ENCODE measurements at places on chromosomes 5 and 9.

DNA sequence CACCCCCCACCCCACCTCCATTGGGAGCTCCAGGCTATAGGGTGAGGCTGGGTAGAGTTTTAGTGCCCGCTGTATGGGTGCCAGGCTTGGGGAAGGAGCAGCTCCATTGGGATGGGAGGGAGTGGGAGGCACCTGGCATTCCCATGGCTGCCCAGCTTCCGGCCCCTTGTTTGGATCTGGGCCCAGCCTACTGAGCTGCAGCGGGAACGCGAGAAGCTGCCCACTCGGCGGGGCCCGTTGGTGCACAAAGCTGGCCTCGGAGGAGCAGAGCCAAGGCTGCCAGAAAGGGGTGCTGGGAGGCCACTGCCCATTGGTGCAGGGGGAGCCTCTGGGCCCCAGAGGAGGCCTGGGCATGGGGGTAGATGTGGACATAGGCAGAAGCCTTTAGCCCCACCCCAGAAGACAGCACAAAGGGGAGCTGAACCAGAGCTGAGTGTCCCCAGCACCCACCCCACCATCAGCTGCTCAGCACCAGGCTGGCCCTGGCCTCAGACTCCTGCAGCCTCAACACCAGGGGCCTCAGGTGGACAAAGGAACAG lies 4.4 kb downstream of the LCN9 start:
- DNase-seq, result no peak

DNA sequence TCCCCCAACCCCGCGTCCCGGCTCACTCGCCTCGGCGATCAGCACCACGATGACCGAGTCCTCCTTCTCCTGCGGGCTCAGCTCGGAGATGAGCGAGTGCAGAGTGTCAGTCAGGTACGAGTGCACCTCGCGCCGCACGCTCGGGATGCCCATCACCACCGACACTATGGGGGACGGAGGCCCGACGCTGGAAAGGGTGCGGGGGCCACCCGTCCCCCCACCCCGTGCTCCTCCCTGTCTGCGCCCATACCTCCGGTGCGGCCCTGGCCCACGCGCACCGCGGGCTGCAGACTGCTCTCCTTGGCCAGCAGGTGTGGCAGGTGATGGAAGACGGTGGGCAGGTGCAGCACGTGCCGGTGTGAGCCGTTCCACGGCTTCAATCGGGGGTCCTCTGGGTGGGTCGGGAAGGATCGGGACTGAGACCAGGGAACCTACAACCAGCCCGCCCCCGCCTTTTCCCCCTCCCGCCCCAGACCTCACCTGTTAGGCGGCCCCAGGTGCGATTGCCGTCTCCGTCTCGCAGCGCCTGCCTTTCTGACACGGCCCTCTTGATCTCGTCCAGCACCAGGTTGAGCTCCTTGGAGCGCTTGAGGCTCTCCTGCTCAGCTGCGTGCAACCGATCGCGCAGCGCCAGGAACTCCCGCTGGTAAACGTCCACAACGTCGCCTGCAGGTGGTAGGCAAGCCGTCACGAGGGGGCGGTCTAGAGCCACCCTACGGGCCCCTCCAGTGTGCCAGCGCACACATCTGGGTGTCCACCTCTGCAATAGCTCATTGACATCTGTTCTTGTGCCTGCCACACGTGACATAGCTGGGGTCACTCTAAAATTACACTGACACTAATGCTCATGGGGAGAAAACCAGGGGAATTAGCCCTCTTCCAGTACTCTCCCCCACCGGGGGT lies 5.1 kb downstream of the MGAT4B start:
- no peak for DNase-seq

GRCh38 chr5:143569722-143570567 lies 166.5 kb upstream of the NR3C1 start:
- no peak for DNase-seq

GRCh38 chr5:65133477-65134110 lies 348.1 kb downstream of the ADAMTS6 start:
- DNase-seq, result peak; percentile 50

- DNase-seq, result no peak
These were observed 60.7 kb downstream of the HRH2 start for GRCh38 chr5:175718401-175719108.

DNA sequence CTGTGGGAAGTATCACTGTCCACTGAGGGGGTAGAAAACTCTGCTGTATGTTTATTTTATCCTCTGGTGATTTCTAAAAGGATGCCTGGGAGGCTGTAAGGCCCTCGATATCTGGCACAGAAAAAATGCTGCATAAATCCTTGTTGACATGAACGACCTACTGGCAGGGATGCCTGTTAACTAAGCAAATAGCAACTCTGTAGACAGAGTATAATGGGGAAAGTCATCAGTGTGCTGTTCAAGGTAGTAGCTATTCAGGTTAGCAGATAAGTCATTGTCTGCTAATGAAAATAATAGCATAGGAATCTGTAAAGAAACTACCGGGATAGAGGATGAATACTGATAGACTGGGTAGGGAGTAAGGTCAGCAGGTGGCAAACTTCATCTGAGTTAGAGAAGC lies 194.8 kb downstream of the TARS1 start:
- no peak for DNase-seq

DNA sequence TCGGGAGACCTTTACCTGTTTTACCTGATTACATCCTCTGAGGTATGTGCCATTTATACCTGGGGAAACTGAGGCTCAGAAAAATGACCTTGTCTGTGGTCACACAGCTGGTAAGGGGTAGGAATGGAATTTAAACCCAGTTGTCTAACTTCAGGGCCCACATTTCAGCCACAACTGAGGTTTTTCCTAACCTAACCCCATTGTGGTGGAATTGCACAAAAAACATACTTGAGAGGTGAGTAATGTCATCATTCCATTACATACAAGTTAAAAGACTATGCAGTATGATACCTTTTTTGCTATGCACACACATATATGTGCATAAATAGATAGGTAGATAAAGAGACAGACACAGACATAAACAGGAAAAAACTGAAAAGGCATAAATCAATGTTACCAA lies 14.1 kb downstream of the FGF1 start:
- no peak for DNase-seq

- DNase-seq, result no peak
These were observed 39.8 kb downstream of the STARD4 start for GRCh38 chr5:111472579-111472978.

DNA sequence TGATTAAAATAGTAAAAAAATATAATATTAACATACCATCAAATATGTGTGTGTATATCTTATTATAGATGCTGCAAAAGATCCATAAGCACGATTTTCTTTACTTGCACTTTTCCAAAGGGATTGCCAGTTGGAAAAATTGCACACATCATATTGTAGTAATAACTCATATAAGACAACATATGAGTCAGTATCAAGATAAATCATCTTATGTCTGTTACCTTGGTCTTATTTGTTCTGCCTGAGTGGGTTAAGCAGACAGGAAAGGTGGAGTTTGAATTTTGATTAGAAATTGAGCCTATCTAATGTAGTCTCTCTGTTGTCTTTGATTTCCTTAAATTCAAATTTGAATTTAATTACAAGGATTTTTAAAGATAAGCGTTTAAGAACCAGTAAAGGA lies 24.6 kb downstream of the LYSMD3 start:
- no peak for DNase-seq

GRCh38 chr9:87950765-87951488 lies 23.4 kb downstream of the CDK20 start:
- DNase-seq, result no peak

DNA sequence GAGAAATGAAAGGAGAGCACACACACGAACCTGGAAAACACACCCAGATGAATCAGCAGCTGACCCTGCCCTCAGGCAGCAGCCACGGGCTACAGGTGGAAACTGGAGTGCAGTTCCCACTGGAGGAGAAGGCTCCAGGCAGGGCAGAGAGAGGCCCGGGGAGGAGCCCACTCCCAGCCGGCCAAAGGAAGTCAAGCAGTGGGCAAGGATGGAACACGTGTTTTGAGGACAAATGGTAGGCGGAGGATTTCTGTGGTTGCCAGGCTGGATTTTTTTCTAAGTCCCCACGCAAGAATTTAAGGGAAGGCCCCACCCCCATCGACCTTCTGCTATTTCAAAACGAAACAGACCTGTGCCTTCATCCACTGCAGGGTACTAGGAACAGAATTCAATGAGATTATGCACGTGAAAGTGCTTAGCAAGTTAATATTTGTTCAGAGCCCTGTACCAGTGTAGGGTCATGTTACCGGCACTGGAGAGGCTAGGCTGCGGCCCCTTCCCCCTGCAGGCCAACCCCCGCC lies 6.8 kb downstream of the EPB41L4B start:
- no peak for DNase-seq

GRCh38 chr5:158304607-158305006 lies 445.7 kb upstream of the CLINT1 start:
- no peak for DNase-seq

DNA sequence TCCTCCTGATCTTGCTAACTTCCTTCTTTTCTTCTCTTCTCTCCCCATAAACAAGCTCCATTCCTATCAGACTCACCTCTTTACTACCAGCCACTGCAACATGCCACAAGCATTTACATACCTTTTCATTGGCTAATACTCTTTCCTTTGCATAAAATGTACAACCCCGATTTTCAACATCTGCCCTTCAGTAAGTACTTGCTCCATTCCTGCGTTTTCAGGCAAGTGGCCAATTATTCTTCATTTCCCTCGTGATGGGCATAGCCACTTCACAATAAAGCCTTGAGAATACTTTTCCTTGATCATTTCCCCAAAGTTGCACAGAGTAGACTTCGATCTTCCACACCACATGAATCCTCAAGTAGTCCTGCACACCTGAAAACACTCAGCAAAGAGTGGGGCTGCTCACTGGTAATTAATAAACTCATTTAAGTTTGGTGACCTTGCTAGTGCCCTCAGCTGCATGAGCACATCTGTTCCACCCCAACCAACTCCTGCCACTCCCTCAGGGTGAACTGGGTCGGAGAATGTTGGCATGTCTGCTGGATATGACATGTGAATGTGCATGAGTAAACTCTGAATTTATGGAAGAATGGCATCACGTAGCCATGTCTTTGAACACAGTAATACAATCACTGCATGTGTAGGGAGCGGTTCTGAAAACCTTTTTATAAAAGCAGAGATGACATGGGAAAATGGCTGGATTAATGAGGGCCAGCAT lies 535.8 kb downstream of the SEMA5A start:
- DNase-seq, result no peak

GRCh38 chr5:34748431-34748830 lies 90.5 kb upstream of the TTC23L start:
- no peak for DNase-seq

GRCh38 chr5:50684721-50685120 lies 18.3 kb downstream of the PARP8 start:
- DNase-seq, result no peak

- DNase-seq, result peak; percentile 5
These were observed 126.4 kb upstream of the SLC12A2 start for GRCh38 chr5:127957183-127957582.
